ENCODE measurements at places on chromosomes 6 and 20.

DNA sequence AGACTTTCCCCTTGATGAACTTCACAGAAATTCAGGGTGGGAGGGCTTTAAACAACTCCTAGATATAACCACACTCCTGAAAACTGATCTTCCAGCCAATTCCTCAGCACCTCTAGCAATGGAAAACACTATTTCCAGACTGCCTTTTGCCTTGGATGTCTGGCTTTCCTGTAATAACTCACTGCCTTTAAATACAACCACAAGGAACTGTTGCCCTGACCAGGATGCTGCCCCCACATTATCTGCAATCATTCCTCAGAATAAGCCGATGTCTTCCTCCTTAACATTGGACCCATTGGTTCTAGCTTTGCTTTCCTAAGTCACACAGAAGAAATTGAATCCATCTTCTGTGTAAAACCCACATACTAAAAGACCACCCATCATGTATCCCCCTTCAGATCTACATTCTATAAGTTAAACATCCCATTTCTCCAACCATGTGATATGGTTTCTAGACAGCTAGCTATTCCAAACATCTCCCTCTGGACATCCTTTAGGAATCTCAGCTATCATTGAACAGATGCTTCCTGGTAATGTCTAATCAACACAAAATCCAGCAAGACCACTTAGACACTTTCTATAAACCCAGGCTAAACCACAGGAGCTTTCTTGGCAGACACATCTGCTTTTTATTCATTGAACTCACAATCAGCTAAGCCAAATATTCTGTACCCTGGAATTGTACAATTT is 95.9 kb upstream of the KCNQ5 start:
- no peak for DNase-seq

DNA sequence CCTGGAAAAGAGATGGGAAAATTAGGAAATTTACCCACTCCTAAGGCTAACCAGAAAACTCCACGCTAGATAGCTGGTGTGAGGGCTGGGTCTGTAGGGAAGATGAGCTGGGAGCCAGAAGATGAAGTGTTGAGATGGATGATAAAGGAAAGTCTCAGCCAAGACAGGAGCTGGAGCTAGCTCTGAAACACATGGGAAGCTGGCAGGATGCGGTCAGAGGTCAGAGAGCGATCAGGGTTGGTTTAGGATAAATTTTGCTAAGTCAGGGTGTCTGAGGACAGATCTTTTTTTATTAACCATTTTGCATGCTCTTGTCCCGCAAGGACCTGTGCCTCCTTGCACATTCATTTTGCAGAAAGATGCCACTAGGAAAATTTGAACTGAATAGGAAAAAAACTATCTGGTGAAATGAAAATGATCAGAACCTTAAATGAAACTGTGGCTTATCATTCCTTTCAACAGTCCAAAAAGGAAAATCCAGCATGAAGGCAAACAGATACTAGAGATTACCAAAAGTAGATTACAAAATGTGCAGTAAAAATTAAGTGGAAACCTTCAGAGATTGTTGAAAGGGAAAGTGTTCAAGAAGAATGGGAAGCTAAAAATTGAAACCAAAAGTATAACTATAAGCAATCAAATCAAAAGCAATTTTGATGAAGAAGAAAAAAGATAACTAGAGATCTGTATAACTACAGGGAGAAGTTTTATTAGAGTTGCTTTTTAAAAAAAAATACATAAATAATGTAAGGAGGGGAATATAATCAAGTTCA is 10.7 kb upstream of the EDN1 start:
- DNase-seq = no peak

- DNase-seq = no peak
Measured at GRCh38 chr6:116136933-116137340, 11.0 kb upstream of the COL10A1 start.

DNA sequence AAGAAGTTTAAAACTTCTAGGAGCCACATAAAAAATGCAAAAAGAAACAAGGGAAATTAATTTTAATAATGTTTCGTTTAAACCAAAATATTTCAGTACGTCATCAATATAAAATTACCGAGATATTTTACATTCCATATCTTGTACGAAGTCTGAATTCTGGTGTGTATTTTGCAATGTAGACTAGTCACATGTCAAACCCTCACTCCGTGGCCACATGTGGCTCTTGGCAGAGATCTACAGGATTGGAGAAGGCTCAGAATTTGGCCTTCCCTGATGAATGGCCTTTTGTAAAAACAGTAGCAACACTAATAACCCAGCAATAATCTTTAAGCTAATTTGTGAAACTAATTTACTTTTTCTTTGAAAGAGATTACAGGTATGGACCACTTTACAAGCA is 217.1 kb downstream of the PRL start:
- no peak for DNase-seq

DNA sequence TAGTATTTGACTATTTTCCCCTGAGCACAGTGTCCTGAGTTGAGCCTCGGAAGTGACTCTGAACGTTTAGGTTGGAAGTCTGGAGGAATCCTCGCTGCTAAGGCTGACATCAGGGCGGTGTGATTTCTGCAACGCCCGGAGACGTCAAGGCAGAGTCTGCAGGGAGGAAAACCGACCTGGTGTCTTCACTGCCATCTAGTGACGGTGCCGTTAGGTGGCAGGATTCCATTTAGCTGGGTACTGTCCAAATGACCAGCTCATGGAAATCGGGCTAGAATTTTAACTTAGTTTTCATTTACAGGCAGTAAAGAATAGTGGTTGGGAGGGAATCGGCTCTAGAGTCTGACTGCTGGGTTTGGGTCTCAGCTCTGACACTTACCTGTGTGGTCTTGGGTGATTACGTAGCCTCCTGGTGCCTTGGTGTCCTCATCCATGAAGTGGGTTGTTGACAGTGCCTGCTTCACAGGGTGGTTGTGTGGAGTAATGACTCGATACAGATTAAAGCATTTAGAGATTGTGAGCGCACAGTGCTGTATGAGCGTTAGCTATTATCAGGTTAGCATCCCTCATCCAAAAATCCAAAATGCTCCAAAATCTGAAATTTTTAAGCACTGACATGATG is 35.0 kb downstream of the FOXF2 start:
- no peak for DNase-seq

DNA sequence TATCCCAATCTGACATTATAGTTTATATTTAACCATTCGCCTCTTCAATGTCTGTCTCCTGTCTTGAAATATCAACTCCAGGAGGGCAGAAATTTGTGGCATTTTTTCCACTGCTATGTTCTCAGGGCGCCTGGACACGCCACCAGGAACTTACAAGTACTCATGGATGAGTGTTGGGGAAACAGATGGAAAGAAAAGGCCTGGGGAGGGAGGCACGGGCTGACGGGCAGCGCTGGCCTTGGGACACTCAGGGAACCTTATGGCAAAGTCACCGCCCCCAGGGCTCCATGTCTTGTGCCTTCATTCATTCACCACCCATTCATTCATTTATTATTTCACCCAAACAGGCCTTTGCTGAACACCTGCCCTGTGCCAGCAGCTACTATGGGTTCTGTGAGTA is 222.9 kb downstream of the PREX1 start:
- no peak for DNase-seq

- no peak for DNase-seq
Measured at GRCh38 chr6:15952231-15953151, 176.4 kb upstream of the MYLIP start.

DNA sequence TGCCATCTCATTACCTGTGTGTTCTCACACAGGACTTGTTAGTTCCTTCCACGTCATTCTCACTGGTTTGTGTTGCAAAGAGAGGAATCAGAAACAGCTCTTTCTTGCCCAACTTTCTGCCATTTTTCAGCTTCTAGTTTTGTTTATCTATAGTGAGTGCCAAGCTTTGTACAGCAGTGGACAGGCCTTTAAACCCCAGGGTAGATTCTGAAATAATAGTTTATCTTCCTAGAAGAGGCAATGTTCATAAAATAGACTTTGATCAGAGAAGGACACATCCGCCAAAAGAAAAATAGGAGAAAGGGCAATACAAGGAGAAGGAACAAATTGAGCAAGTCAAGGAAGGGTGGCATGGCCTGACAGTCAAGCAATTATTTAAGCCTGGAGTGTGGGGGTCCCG is 17.7 kb upstream of the TMEM30A start:
- DNase-seq = no peak

DNA sequence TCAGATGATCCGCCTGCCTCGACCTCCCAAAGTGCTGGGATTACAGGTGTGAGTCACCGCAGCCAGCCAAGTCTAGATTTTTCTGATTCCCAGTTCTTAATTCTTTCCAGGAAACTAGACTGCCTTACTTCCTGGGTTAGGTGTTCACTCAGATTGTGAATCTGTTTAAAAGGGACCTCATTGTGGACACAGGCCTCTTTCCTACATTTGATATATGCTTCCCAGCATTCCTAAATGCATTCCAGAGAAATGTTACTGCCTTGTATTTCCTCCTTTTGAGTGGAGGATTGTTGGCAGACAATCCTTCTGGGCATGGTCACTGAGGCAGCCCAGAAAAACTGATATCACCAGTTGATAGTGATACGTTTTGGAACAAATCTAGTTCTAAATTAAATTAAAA is 15.7 kb downstream of the TMEM181 start:
- DNase-seq = no peak

DNA sequence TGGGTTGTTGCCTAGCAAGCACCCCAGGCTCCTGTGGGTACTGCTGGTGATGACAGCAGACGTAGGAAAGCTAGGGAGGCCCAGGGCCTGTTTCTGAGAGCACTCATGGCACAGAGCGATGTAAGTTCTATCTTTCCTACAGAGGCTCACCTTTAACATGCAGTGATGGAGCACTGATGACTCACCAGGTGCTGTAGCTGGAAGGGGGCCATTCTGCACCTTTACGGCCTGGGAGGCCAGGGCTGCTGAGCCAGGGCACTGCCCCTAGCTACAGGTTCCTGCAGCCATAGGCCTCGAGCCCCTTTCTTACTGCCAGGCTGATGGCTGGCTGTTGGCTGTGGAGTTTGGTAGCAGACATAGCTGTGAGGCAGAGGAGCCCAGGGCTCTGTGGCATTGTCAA is 31.1 kb upstream of the GPR6 start:
- DNase-seq = no peak

GRCh38 chr20:47774131-47774777 is 11.0 kb downstream of the SULF2 start:
- no peak for DNase-seq

- DNase-seq = no peak
Measured at GRCh38 chr20:4089756-4090487, 74.6 kb upstream of the RNF24 start.

GRCh38 chr6:30725713-30726505 is 5.8 kb downstream of the TUBB start:
- DNase-seq = no peak

DNA sequence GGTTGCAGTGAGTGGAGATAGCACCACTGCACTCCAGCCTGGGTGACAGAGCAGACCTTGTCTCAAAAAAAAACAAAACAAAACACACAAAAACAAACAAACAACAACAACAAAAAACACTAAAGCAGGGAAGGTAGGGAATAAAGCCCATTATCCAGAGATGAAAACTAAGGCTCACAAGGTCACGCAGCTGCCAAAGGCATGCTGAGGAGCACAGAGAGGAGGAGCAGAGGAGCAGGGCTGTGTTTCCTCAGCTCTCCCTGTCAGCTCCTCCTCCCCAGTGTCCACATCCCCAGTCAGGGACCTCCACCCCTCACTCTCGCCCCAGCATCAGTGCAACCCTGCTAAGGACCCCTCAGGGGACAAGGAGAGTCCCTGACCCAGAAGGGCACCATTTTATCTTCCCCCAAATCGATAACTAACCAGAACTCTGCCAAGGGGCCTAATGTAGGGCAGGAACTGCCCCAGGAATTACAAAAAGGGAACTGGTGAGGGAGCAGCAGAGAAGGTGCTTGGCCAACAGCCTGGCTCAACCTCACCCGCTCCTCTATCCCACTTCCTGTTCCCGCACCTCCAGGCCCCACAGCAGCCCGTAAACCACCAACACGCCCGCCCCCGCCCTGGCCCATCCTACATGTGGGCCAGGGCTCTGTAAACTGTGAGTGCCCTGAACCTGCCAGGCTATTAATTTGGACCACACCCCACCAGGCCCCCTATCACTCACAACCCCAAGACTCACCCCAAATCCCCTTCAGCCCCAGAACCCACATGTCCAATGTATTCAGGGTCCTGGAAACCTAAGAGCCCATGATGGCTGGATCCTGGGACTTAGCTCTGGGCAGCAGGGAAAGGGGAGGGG is 9.0 kb downstream of the TEAD3 start:
- DNase-seq = no peak

DNA sequence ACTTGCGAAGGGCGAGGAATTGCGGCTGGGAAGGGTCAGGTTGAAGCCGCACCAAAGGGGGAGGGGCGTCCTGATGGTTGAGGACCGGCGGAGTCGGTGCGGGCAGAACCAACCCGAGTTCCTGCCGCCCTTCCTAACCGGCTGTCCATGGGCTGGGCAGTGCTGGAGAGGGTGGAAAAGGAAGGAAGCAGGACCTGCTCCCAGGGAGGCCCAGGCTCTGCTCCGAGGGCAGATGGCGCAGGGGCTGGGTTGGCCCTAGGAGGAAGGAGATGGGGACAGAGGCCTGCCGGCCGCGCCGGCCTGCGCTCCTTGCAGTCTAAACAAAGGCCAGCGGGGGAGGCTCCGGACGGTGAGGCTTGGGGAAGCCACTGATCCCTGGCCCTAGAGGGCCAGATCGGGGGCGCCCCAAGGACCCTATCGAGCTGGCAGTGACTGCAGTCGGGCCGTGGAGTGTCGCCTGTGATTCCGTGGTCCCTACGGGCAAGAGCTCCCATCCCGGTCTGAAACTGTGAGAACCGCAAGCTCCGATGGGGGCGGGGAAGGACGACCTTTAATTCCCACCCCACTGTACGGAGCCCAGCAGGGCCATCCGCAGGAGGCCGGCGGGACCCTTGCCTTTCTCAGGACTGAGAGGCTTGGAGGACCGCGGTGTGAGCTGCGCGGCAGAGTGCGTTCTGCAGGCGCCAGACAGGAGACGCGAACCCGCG is 39.4 kb downstream of the YTHDF1 start:
- DNase-seq = no peak

DNA sequence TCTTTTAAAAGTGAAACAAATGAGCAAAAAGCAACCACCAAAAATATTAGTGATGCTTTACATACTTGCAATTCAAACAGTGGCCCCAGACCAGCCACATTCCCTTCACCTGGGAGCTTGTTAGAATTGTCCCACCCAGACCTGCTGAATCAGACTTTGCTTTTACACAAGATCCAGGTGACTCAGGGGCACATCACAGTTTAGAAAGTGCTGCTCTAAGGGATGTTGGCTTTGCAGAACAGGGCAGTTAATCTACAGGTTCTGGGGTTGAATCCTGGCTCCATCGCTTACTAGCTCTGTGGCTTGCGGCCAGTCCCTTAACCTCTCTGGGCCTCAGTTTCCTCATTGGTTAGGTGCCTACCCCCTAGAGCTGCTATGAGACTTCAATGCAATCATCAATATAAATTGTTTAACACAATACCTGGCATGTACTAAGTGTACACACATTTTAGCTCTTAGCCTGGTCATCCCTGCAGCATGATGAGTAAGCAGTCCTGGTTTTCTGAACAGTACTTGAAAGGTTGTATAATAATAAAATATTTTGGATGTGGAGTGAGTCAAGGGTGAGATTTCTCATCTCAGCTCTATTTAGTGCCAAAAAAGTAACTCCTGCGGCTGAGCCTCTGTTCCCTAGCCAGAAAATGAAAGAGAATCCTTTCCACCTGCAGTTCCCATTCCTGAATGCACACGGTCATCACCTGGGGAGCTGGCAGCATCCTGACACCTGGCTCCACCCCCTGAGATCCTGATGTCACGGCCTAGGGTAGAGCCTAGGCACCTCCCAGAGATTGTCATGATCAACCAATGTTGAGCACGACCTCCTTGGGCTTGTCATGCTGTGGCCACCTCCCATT is 162.7 kb downstream of the ANKRD60 start:
- no peak for DNase-seq

Measured in stimulated activated CD4-positive, alpha-beta T cell treated with anti-CD3 and anti-CD28 coated beads, TNF-alpha, amount 100 ng/mL, for 24 hours (primary cell).